Cardiac muscle cell (in vitro differentiated cells and primary cell): ENCODE measurements at places on chromosomes 5 and 9.
A peak's percentile ranks its signal among the peaks of the same experiment; 100 is the strongest.

GRCh38 chr5:53109056-53109442 lies 508 bp downstream of the MOCS2 start:
- peak; percentile 14 for DNase-seq

- DNase-seq, result no peak
These were observed 113.2 kb downstream of the SLC12A2 start for GRCh38 chr5:128196791-128197190.

- DNase-seq, result no peak
These were observed 31.2 kb upstream of the EXOC3 start for GRCh38 chr5:411728-412127.

DNA sequence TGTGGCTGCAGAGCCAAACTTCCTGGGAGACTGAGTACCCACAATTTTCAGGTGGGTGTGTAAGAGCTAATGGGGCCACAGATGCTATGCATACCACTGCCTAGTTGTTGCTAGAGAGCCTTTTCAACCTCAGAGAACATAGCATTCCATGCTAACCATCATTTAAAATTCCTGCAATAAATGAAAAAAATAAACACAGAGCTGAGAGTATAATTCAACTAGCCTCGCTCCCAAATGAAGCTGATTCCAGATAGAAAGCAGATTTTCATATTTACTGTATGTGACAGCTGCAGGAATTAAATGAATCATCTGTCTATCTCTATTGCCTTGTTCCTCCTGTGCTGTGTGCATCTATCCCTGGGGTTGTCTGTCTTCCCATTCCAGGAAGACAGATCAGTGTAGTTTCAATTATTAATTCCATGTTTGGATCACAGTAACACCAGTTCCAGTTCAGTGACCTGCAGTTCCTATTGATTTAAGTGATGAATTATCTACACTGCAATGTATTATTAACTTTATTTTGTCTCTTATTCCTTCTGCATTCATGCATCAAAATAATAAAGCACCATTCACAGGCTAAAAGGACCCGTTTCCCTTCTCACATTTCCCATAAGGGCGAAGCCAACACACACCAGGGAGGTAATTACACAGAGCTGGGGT lies 324.5 kb downstream of the SLIT3 start:
- DNase-seq, result no peak

DNA sequence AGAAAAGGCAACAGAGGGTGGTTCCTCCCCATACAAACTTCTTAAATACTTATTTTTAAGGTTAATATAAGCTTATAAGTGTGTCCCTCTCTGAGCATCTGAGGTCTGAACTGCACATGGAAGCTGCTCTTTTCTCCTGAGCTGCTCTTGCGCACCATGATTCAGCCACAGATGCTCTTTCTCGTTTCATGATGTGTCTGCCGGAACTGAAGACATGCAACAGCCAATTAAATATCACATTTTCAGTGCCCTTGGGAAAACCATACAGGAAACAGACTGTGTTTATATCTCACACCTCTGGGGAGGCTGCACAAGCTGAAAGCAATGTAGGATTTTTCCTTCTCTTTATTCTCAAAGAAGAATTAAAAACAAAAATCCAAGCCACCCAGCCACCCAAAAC lies 96.8 kb upstream of the NREP start:
- DNase-seq, result peak; percentile 61

- no peak for DNase-seq
These were observed 78.9 kb downstream of the PLAC8L1 start for GRCh38 chr5:146026307-146027010.

DNA sequence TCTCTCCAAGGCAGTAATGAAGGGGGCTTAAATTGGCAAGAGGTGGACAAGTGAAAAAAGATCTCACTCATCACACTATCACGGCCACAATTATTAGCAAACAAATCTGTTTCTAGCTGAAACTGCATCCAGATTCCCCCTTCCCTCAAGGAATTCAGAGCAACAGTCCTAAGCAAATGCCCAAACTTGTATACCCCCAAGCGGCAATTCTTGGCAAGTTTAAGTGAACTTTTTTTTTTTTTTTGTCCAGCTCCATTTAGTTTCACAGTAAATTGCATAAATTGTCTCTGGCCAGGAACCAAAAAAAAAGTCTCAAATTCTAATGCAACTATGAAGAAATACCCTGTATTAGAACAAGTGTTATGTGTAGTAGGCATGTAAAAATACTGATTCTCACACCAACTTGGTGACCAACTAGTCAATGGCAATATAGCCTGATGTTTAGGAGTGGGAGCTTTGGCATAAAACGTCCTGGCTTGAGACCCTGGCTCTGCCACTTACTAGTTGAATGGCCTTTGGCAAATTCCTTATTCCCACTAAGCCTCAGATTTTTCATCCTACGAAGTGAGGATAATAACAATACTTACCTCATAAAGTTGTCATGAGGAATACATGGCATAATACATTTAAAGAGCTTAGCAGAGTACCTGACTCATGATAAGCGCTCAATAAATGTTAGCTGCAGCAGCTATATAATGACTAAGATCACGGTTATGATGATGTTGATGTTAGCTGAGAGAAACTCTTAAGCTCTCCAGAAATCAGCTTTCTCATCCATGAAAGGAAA lies 193.2 kb downstream of the ADAMTSL1 start:
- no peak for DNase-seq

DNA sequence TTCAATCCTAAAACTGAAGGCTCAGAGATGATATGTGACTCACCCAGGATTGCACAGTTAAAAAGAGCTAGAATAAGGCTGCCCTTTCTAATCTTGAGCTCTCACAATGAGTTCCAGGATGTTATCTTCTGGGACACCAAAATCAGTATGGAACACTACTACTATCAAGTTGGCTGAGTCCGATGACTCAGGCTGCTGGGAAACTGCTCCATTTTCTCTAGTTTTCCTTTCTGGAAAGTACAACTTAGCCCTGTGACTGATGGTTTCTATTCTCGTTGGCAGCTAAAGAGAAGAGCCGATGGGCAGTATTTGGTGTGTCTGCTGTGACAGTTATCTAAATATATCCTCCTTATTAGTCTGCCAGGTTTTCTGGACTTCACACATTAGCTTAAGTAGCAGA lies 37.9 kb upstream of the DPYSL3 start:
- no peak for DNase-seq

GRCh38 chr9:108016446-108016845 lies 526.9 kb upstream of the KLF4 start:
- DNase-seq, result peak; percentile 2

- DNase-seq, result peak; percentile 75
These were observed 25.0 kb upstream of the HMCN2 start for GRCh38 chr9:130240410-130241197.

- no peak for DNase-seq
These were observed 83.3 kb upstream of the GPR151 start for GRCh38 chr5:146599261-146599660.

DNA sequence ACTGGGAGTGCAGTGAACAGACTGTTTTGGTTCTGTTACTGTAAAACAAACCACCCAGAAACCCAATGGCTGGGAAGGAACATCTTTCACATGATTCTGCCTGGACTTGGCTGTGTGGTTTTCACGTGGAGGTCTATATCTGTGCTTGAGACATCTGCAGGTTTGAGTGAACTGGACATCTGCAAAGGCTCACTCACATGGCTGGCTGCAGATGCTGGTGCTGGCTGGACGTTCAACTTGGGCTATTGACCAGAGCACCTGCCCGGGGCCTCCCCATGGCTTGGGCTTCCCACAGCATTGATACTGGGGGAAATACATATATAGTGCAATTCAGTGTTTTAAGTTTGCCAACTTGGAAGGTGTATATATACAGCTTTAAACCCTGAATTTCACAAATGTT lies 6.8 kb downstream of the CTSL start:
- DNase-seq, result no peak

- no peak for DNase-seq
These were observed 11.4 kb downstream of the HMCN2 start for GRCh38 chr9:130276955-130277354.

DNA sequence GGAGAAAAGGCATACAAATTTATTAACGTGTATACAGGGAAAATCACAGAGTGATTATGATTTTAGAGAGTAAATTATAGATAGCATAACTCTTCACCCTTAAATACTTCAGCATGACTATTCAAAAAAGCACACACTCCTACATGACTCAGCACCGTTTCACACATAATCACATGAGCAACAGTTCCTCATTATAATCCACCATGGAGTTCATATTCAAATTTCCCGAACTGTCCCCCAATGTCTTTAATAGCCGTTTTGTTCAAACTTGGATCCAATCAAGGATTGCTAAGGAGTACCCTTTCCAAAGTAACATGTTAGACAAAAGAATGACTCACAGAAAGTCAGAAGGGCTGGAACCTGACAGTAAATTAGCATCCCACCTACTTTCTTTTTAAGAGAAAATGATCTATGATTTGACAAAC lies 32.1 kb downstream of the RAPGEF1 start:
- peak; percentile 69 for DNase-seq
